ENCODE measurements at places on chromosomes 6 and 20.

- no peak for DNase-seq
Observed at GRCh38 chr6:131890091-131890490, 61.1 kb downstream of the CCN2 start.

DNA sequence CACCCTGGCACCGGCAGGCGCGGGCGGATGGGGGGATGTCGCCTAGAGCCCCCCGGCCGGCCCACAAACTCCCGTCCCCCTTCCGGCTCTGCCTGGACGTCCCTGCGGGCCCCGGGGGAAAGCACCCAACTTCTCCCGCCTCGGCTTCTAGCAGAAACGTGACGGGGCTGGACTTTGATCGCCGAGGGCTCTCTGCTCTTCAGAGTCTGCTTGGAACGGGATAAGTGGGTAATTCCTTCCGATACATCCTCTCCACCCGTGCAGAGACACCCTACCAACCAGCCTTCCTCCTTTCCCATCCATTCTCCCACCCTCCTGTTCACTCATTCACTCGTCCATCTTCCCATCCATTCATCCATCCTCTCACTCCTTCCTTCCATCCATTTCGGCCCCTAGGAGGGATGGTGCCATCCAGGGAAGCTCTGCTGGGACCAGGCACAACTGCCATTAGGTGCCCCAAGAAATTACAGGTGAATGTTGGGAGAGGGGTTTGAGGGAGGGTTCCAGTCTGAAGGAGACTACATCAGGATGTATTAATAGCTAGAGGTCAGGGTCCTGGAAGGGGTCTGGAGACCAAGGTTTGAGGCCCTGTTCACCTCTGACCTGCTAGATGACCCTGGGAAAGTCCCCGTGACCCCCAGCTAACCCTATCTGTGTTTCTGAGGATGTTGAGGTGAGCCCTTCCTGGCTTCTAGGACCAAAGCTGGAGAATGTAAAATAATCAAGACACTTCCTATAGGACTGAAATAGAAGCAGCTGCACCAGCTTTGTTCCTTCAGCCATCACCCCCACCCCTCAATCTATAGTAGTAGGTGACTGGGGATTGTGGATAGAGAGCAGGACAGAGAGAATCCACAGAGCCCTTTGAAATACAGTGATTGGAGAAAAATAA is 538 bp downstream of the TTLL9 start:
- no peak for DNase-seq

DNA sequence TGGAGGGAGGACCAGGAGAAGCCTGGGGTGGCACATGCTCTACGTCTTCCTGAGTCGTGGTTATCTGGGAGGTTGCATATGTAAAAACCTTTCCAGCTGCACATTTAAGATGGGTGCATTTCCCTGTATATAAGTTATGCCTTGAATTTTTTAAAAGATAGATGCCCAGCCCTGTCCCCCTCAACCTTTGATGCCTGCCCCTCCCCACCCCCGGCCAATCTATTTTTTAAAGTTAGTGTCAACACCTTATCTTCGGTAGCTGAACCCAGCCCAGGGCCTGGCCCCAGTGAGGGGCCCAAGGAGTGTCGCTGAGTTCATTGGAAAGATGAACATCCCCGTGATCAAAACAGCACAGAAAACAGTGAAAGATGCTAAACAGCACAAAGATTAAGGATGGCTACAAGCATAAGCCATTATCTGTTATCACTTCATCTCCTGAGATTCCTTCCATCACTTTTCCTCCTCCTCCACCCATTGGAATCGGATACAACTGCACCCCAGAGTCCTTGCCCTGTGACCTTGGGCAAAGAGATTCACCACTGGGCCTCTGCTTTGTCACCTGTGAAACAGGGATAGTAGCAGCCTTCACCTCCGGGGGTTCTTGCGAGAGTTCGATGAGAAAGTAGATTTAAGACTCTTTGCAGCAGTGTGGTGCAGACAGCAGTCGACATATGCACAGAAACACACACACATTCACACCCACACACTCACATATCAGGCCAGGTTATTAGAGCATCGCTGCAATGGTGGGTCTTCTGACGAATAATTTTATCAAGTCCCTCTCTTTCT is 47.5 kb downstream of the SIRPA start:
- no peak for DNase-seq

- DNase-seq: no peak
Observed at GRCh38 chr6:34610819-34611477, 54.8 kb upstream of the SPDEF start.

- no peak for DNase-seq
Observed at GRCh38 chr6:149246691-149247384, 70.7 kb upstream of the TAB2 start.

- no peak for DNase-seq
Observed at GRCh38 chr20:54051068-54051467, 19.3 kb downstream of the BCAS1 start.

GRCh38 chr20:61482056-61482887 is 230.2 kb downstream of the CDH4 start:
- DNase-seq: no peak

GRCh38 chr6:101402622-101403031 is 9.1 kb downstream of the GRIK2 start:
- DNase-seq: no peak

DNA sequence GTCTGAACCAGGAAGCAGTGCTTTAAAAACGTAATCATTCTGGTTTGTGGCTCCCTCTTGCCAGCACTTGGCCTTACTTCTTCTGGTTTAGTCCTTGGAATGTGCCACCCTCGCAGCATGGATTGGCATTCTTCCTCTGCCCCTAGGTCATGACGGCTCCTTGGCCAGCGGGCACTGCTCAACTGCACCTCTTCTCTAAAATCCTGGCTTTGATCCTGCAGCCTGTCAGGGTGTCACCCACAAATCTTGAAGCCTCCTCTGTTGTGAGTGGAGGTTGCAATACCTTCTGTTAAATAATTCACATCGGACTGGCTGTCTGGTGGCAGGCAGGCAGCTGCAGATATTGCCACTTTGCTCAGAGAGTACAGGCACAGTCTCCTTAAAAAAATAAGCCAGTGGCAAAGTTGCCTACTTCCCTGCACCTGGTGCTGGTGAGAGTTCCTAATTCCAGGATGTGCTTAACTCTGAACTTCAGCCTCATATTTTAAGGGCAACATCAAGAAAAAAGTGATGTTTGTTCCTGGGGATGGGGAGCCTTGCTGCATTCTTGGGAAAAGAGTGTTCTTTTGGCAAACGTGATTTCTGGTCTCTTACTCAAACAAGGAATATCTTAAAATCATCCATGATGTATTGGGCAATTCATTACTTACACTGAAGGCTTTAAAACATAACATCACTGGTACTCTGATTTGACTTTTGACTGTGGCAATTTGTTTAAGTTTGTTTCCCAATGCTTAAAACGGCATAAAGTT is 179.8 kb downstream of the FOXA2 start:
- DNase-seq: no peak

DNA sequence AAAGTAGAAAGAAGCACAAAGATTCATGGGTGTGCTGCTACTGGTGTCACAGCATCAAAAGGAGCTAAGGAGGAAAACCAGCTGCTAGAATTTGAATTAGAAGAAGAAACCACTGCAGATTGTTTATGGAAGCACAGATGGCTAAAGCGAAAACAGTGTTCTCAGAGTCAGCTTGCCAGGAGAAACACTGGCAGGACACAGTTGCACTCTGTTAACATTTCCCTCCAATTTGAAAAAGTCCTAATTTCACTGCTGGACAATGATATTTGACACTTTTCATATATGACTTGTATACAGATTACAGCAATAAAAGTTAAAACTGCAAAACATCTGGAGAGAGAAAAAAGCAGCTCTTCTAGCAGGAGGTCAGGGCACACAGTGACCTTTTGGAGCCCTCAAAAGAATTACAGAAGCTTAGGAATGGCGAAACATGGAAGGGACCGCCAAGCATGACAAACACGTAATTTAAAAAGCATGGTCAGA is 314.5 kb downstream of the COL12A1 start:
- DNase-seq: no peak

DNA sequence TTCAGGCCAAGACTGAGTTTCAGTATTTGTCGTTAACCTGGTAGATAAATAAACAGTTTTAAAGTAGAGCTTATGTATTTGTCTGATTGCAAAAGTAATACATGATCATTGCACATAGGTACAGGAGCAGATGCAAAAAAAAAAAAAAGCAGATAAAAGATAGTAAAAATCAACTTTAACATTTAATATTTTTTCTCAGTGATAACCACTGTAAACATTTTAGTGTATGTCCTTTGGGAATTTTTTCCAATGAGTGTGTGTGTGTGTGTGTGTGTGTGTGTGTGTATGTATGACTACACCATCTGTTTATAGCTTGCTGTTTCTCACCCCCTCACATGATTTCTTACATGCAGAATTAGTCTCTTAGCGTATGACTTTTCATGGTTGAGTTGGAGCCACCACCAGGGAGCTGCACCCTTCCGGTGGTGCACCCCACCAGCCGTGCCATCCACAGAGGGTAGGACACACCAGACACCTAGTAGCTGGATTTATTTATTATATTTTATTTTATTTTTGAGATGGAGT is 26.3 kb downstream of the WRNIP1 start:
- no peak for DNase-seq

GRCh38 chr6:165660857-165661663 is 2.0 kb downstream of the PDE10A start:
- DNase-seq: no peak

DNA sequence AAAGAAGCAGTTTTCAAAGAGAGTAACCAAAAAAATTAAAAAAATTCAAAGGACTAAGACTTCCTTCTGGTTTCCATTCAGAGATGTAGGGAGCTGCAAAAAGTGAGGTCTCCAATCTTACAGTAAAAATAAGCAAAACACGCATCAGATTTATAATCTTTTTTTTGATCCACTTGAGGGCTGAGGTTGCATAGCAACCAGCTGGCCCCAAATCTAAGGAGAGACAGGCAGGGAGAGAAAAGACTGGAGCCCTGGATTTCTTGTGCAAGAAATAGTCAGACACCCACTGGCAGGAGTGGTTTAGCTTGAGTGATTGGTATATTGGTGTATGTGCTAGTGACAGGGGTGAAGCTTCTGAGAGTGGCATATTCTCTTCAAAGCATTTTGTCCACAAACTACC is 135.9 kb upstream of the FUT9 start:
- no peak for DNase-seq

DNA sequence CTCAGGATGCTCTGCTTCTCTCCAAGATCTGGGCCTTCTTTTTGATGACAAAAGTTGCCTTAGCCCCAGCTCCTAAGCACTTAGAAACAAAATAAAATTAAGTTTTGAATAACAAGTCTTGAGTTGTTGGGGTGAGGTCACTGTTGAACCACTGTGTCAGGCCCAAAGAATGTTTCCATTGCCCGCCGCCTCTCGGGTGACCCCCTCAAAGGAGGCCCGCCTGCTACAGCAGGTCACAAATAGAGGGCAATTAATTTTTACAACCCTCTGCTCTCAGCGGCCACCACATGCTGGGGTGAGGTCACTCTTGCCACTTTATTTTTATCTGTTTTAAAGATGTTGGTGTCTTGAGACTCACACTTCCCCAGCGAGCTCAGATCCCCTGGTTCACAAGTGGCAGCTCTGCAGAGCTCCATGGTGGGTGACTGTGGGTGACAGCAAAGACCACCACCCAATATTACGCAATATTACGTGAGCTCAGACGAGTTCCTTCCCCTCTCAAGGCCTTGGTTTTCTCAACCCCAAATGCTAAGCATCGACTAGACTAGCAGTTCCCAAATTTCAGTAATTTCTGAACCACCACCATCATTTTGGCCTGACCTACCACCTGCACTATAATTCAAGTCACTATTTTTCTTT is 247.7 kb upstream of the PMEPA1 start:
- no peak for DNase-seq

DNA sequence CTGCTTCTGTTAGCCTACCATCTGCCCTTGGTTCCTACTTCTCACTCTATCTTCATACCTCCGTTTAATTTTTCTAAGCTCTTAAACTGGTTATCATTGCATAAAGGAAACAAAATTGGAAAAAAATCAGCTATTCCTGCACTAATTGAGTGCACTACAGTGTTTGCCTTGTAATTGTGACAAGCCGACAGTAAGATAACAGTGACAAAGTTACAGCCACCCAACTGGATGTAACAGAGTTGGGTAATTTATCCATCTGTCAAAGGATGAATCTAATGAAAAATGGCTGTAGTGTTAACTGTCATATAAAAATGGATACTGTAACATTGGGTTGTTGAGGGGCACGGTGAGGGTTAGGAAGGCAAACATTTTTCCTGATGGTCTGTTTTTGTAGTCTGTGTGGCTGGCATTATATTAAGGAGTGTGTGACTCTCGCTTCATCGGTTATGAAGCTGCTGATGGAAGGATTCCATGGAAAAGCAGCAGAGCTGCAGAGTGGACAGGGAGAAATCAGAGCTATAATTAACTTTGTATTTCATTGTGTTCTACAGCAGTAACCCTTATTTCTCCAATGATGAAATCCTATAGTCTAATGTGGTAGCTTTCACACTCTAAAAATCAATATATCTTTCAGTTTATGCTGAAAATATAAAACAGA is 12.7 kb downstream of the PBOV1 start:
- DNase-seq: no peak

DNA sequence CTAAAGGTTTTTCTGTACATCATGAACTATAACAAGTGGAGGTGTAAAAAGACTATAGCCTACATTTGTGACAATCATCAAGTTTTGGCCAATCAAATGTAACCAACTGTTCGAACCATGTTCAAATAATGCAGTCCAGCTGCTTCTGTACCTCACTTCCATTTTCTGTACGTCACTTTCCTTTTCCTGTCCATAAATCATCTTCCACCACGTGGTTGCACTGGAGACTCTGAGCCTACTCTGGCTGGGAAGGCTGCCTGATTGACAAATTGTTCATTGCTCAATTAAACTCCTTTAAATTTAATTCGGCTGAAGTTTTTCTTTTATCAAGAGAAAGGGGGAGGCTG is 270.4 kb upstream of the JARID2 start:
- no peak for DNase-seq

GRCh38 chr6:31559958-31560696 is 12.0 kb upstream of the LTA start:
- DNase-seq: no peak

DNA sequence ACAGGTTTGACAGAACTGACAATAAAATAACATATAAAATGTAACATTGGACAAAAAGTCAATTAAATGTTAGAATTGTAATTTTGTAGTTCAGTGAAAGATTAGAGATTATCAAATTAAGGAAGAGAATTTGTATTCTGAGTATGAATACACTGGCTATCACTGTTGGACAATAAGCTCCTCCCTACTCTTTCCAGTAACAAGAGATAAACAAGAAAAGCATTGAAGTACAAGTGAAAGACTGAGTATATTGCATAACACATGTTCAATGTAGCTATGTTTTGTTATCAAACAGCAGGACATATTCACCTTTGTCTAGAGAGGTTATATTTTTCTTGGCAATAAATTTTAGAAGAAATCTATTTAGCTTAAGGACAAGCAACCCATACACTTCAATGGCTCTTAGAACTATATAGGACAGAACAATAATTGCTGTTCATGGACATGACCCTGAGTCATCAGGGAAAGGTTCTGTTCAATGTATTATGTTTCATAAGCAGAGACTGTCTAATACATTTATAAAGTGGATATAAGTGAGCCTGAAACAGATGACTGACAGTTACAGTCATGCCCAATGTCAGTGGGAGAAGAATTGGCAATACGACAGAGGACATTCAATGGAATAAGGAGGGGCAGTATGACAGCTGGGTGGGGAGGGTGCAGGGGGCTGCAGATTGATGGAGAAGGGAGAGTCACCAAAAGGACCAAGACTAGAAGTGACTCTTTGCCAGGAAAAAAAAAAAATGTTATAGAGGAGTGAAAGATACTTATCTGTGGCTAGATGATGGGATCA is 520.4 kb downstream of the FRK start:
- DNase-seq: no peak

GRCh38 chr6:33692760-33693158 is 18.7 kb downstream of the UQCC2 start:
- DNase-seq: no peak

GRCh38 chr6:23213193-23213592 is 643.8 kb downstream of the HDGFL1 start:
- no peak for DNase-seq
